ENCODE measurements at places on chromosomes 2 and 18.

DNA sequence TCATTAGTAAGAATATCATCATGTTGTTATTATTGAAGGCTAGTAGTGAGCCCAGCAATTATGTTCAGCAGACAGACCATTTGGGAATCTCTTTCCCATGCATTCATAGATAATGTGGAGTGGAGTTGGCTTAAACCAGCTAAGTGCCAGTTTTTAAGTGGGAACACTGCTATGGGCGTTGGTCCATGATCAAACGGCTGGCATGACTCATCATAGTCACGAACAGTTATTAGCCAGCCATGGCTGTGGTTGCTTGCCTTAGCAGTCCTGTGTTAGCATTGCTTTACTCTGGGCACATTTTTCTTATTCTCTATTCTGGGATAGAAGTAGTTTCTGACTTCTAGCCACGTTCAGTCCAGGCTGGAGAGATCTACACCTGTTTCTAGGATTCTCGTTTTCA is 17.7 kb downstream of the EIF4E2 start:
- H3K27me3 ChIP-seq, result no peaks in the 10 kb centered on the region
- no peak overlapping the region for H3K4me3 ChIP-seq
- H3K4me1 ChIP-seq, result peaks cover 8% of the 10 kb centered on the region
- H3K36me3 ChIP-seq, result peaks cover 74% of the 10 kb centered on the region
- no peak for DNase-seq

- no peaks in the 10 kb centered on the region for H3K36me3 ChIP-seq
- H3K4me1 ChIP-seq, result no peaks in the 10 kb centered on the region
- no peak overlapping the region for H3K27ac ChIP-seq
- peaks cover 21% of the 10 kb centered on the region for H3K27me3 ChIP-seq
- no peak for DNase-seq
- H3K4me3 ChIP-seq, result no peak overlapping the region
Measured at GRCh38 chr2:109175350-109175678, 46.3 kb downstream of the SH3RF3 start.

GRCh38 chr2:145026456-145027455 is 506.8 kb upstream of the ZEB2 start:
- no peak overlapping the region for H3K27ac ChIP-seq
- no peaks in the 10 kb centered on the region for H3K36me3 ChIP-seq
- no peaks in the 10 kb centered on the region for H3K4me1 ChIP-seq
- no peak for DNase-seq
- H3K4me3 ChIP-seq, result no peak overlapping the region

GRCh38 chr2:192411755-192412154 is 217.0 kb upstream of the TMEFF2 start:
- H3K27ac ChIP-seq, result no peak overlapping the region
- H3K4me1 ChIP-seq, result no peaks in the 10 kb centered on the region
- no peaks in the 10 kb centered on the region for H3K36me3 ChIP-seq
- no peak overlapping the region for H3K4me3 ChIP-seq
- H3K27me3 ChIP-seq, result no peaks in the 10 kb centered on the region

DNA sequence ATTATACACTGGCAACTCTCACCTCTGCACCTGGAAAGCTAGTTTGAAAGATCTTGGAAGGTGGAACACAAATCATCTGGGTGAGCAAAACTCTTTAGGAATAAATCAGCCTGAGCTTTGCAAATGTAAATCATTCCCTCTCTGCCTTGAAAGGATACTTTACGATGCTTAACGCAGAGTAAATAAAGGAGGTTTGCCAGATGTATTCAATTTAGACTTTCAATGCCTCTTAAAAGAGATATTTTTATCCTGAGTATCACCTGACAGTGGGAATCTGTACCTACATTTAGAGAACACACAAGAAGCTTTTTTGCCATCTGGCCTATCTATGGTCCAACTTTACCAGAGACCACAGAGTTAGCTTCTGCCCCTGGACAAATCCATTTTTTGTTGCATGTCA is 983.2 kb upstream of the CDH2 start:
- H3K36me3 ChIP-seq, result no peaks in the 10 kb centered on the region
- H3K27me3 ChIP-seq, result no peaks in the 10 kb centered on the region
- no peaks in the 10 kb centered on the region for H3K4me1 ChIP-seq
- no peak overlapping the region for H3K27ac ChIP-seq
- no peak for DNase-seq

DNA sequence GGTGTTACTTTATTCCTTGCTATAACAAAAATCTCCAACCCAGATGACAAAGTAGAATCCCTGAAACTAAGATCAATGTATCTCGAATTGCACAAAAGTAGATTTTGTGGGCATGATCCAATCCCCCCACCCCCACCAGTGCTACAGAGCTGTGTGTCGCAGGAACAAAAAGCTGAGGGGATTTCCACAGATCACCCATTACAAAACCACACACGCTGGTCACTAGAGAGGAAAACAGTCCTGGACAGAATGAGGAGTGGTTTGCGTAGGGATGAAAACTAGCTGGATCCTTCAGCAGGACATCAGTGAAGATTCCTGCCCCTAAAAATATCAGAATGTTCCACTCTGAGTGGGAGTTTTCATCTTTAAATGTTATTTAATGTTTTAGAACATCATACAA is 165.3 kb upstream of the STK17B start:
- DNase-seq, result no peak
- H3K4me1 ChIP-seq, result peaks cover 4% of the 10 kb centered on the region
- no peak overlapping the region for H3K4me3 ChIP-seq
- H3K27me3 ChIP-seq, result peaks cover 18% of the 10 kb centered on the region

DNA sequence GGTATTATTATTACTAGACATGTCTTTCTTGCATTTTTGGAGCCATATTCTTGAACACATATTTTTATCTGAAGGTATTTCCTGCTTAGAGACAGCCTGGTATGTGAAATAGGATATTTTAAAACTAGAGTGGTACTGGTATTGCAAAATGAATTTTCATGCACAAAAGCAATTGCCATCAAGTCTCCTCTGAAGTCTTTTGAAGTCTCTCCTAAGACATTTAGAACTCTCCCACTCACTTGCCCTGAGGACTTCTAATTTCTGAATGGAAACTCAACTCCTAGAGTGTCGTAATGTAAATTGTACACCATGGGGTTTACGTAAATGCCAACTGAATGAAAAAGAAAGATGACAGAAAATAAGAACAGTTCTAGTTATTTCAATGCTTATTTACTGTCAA is 967.0 kb downstream of the DCDC2C start:
- no peak overlapping the region for H3K4me3 ChIP-seq
- H3K4me1 ChIP-seq, result no peaks in the 10 kb centered on the region
- DNase-seq, result no peak

GRCh38 chr18:48852292-48852691 is 98.5 kb downstream of the SMAD7 start:
- no peaks in the 10 kb centered on the region for H3K36me3 ChIP-seq
- H3K4me3 ChIP-seq, result no peak overlapping the region
- peaks cover 24% of the 10 kb centered on the region for H3K4me1 ChIP-seq
- no peak overlapping the region for H3K27ac ChIP-seq

- no peak for DNase-seq
- no peak overlapping the region for H3K27ac ChIP-seq
Measured at GRCh38 chr2:187912950-187913349, 358.7 kb upstream of the TFPI start.

GRCh38 chr2:233820774-233821105 is 33.6 kb downstream of the HJURP start:
- H3K4me1 ChIP-seq, result no peaks in the 10 kb centered on the region
- H3K27me3 ChIP-seq, result peaks cover 4% of the 10 kb centered on the region
- no peak overlapping the region for H3K27ac ChIP-seq
- no peak overlapping the region for H3K4me3 ChIP-seq
- H3K36me3 ChIP-seq, result no peaks in the 10 kb centered on the region
- DNase-seq, result no peak

DNA sequence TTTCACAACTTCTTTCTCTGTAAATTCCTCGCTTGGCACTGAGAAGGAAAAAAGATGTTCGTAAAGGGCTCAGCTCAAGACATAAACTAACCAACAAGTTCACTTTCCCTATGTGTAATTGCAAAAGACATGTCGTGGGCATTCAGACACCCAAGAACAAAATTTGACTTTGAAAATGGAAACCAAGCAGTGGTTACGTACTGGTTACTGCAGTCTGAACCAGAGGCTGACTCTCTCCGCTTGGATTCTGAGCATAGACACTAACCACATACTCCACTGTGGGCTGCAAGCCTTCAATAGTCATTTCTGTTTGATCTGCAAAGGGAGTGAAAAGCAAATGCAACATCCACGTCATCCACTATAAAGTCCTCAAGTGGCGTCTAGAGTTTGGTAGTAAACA is 53.9 kb downstream of the FN1 start:
- H3K27ac ChIP-seq, result no peak overlapping the region

GRCh38 chr2:176535467-176536113 is 266.3 kb downstream of the MTX2 start:
- H3K27ac ChIP-seq, result no peak overlapping the region
- no peaks in the 10 kb centered on the region for H3K36me3 ChIP-seq
- no peak overlapping the region for H3K4me3 ChIP-seq
- DNase-seq, result no peak
- H3K27me3 ChIP-seq, result peaks cover 16% of the 10 kb centered on the region

GRCh38 chr18:24333084-24333483 is 64.5 kb downstream of the OSBPL1A start:
- H3K27ac ChIP-seq, result no peak overlapping the region
- DNase-seq, result no peak
- H3K4me3 ChIP-seq, result no peak overlapping the region
- no peaks in the 10 kb centered on the region for H3K4me1 ChIP-seq
- no peaks in the 10 kb centered on the region for H3K36me3 ChIP-seq
- peaks cover 14% of the 10 kb centered on the region for H3K27me3 ChIP-seq

- H3K4me1 ChIP-seq, result peaks cover 15% of the 10 kb centered on the region
- no peak overlapping the region for H3K4me3 ChIP-seq
- no peaks in the 10 kb centered on the region for H3K36me3 ChIP-seq
- no peak for DNase-seq
- no peak overlapping the region for H3K27ac ChIP-seq
- H3K27me3 ChIP-seq, result peaks cover 22% of the 10 kb centered on the region
Measured at GRCh38 chr2:200300065-200300464, 6.4 kb upstream of the SPATS2L start.

- no peaks in the 10 kb centered on the region for H3K4me1 ChIP-seq
- no peak overlapping the region for H3K4me3 ChIP-seq
- H3K27ac ChIP-seq, result no peak overlapping the region
- H3K27me3 ChIP-seq, result peaks cover 17% of the 10 kb centered on the region
- H3K36me3 ChIP-seq, result no peaks in the 10 kb centered on the region
Measured at GRCh38 chr2:479031-479430, 191.1 kb upstream of the ALKAL2 start.

- no peak overlapping the region for H3K27ac ChIP-seq
- no peaks in the 10 kb centered on the region for H3K4me1 ChIP-seq
- no peaks in the 10 kb centered on the region for H3K27me3 ChIP-seq
- H3K4me3 ChIP-seq, result no peak overlapping the region
- no peaks in the 10 kb centered on the region for H3K36me3 ChIP-seq
- no peak for DNase-seq
Measured at GRCh38 chr2:48856144-48856543, 100.6 kb upstream of the LHCGR start.

DNA sequence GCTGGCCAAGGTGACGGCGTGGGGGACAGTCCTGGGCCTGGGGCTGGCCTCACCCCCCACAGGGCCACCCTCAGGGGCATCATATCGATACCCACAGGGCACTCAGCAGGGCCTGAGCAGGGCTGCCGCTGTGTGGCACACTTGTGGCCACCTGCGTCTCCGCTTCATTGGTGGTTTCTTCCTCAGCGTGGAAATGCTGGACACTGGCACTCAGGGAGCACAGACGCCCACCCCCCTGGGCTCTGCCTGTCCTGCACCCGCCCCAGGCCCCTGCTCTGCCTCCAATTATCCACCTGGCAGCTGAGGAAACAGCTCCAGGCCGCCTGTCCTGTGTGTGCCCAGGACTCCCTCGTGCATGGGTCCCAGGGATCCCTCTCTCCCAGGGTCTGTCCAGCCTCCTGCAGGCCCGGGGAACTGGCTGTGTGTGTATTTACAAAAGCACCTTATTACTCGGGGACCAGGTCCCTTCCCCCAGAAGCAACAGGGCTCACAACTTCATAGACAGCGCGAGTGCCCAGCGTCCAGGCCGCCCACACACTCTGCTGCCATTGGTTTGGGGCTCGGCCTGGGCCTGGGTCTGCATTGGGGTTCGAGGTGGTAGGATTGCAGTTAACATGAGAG is 13.1 kb downstream of the CROCC2 start:
- no peak overlapping the region for H3K27ac ChIP-seq
- no peaks in the 10 kb centered on the region for H3K4me1 ChIP-seq
- peaks cover 7% of the 10 kb centered on the region for H3K27me3 ChIP-seq
- no peaks in the 10 kb centered on the region for H3K36me3 ChIP-seq
- DNase-seq, result no peak

- H3K4me3 ChIP-seq, result no peak overlapping the region
- peaks cover 4% of the 10 kb centered on the region for H3K27me3 ChIP-seq
- H3K36me3 ChIP-seq, result no peaks in the 10 kb centered on the region
- no peaks in the 10 kb centered on the region for H3K4me1 ChIP-seq
- DNase-seq, result no peak
Measured at GRCh38 chr18:25171334-25171733, 180.6 kb downstream of the ZNF521 start.

DNA sequence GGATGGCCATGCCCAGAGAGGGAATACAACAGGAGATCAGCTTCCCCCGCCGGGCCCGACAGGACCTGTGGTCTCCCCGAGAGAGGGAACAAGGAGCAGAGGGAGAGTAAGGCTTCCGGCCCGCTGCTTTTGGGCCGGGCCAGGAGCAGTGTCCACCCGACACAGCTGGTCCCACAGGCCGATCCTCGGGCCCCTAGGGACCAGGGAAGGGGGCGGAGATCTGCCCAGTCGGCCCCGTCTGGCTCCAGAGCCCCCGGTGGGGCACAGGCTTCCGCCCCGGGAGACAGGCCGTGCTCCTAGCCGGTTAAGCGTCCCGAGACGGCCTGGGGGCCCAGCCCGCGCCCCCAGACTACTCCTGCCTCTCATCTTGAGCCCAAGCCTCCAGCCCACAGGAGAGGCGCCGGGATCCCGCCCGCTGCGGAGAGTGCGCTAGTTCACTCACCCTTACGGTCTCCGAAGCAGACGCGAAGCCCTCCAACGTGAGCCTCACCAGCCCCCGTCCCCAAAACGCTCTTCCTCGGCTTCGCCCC is at the start of gene MCFD2:
Gene MCFD2, minus strand, starts transcription at position 526 of the 530 bp plus-strand sequence. CDS start 6,635 bp downstream, outside the sequence.
- H3K36me3 ChIP-seq, result peaks cover 23% of the 10 kb centered on the region

DNA sequence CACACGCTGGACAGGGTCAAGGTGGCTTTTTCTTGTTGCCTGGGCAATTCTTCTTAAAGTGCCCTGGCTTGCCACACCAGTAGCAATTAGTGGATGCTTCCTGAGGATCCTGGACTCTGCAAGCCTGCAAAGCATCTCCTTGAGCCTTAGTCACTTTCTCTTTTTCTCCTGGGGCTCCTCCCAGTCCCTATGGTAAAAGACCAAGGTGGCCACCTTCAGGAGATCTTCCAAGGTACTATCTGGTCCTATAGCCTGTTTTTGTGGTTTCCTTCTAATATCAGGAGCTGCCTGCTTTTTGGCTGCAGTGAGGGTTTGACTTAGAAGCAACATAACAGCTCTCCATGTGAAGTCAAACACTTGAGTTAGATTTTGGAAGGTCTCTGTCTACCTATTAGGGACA is 33.3 kb upstream of the GMCL1 start:
- no peaks in the 10 kb centered on the region for H3K27me3 ChIP-seq
- no peak for DNase-seq
- H3K4me3 ChIP-seq, result no peak overlapping the region
- H3K4me1 ChIP-seq, result peaks cover 14% of the 10 kb centered on the region
- peaks cover 3% of the 10 kb centered on the region for H3K36me3 ChIP-seq
- H3K27ac ChIP-seq, result no peak overlapping the region

Data from activated T-helper 2 cell treated with anti-CD3 and anti-CD28 coated beads, Interferon-gamma antibody, Interleukin-2, Interleukin-4, amounts not matched to agents 10 μg/mL and 5 μg/mL and 100 μg/mL, durations not matched to agents 14 hours and 24 hours and 36 hours (primary cell).